ENCODE measurements at places on chromosomes 2 and 18. TPM values are rescaled to one million over a fixed set of nuclear protein-coding genes. Genes with fewer than 3 reads are reported as not detected.
A peak's percentile ranks its signal among the peaks of the same experiment; 100 is the strongest.

Gene SAG
- not detected for total RNA-seq

Gene ZNF892
- total RNA-seq = 21.1 TPM

Gene GAREM2
- 49.3 TPM for total RNA-seq

Gene SLC11A1
- total RNA-seq = not detected

Gene CRYGB
- total RNA-seq = not detected

Gene IL18R1
- not detected for total RNA-seq

Gene SCN2A
- 0.39 TPM for total RNA-seq

Gene CDK5R2
- 46.1 TPM for total RNA-seq

Gene SLC16A14
- 4.4 TPM for total RNA-seq

- no peak overlapping the region for H3K27ac ChIP-seq
- peaks cover 2% of the 10 kb centered on the region for H3K27me3 ChIP-seq
- H3K4me3 ChIP-seq = no peak overlapping the region
Measured at GRCh38 chr2:134074619-134075018, 179.3 kb upstream of the MGAT5 start.

- no peak for DNase-seq
- H3K27me3 ChIP-seq = no peaks in the 10 kb centered on the region
- no peaks in the 10 kb centered on the region for H3K36me3 ChIP-seq
Measured at GRCh38 chr2:169964740-169965139, 137.5 kb downstream of the UBR3 start.

DNA sequence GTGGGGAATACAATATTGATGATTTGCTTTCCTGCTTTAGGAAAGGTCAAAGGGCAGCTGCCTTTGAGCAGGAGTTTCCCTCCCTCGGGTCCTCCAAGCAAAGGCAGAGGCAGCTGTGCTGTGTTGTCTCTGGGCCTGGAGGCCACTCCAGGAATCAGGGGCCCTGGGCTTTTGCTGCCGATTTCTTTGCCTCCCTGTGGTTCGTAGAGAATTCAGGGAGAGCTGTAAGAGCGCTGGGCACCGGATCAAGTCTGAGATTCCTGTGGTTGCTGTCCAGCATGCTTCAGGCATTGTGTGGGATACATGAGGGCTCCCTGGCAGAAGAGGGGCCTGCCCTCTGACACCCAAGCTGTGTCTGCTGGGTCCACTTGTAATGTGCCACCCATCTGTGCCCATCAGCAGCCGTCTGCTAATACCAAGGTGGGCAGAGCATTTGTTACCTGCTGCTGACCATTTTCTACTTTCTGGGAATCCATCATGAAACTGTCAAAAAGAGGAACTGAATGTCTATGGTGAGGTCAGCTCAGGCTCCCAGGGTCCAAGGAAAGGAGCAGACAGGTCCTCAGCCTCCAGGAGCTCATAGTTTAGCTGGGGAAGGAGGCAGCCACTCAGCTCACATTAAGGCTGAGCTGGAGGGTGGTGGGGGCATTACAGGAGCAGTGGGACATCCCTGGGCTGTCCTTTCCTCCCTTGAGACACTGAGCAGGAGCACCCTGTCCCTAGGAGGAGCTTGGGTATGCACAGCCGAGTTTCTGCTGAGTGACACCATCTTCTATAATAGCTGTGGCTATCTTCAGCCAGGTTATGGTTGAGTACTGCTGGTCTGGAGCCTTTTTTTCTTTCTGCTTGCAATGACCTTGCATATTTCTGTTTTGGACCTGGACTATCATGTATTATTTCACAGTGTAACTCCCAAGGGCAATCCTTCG, 68.5 kb downstream of the CTIF start:
- peak overlapping the region; percentile 71 for H3K4me3 ChIP-seq
- H3K36me3 ChIP-seq = no peaks in the 10 kb centered on the region
- peaks cover 26% of the 10 kb centered on the region for H3K27me3 ChIP-seq
- H3K27ac ChIP-seq = peak overlapping the region; percentile 95
- DNase-seq = peak; percentile 70
- peaks cover 64% of the 10 kb centered on the region for H3K4me1 ChIP-seq

DNA sequence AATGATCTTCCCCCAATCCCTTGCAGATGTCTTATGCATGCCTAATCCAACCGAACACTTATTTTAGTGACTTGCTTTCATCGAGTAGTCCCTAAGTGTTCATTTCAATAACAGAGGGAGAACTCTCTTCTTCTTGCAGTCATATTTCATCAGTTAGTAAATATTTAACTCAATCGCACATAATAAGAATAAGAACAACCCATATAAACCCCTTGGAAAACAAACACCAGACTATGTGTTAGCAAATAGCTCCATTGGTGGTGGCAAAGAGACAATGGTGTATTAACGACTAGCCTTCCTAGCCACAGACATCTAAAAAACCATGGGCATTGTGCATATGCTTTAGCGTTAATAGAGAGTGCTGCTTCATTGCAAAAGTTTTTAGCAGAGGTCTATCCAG, 725.8 kb downstream of the BCL11A start:
- H3K4me3 ChIP-seq = no peak overlapping the region
- H3K27me3 ChIP-seq = peaks cover 1% of the 10 kb centered on the region
- H3K4me1 ChIP-seq = no peaks in the 10 kb centered on the region
- peaks cover 2% of the 10 kb centered on the region for H3K36me3 ChIP-seq

- no peak for DNase-seq
- H3K4me3 ChIP-seq = no peak overlapping the region
- no peaks in the 10 kb centered on the region for H3K27me3 ChIP-seq
- H3K36me3 ChIP-seq = peaks cover 13% of the 10 kb centered on the region
- H3K27ac ChIP-seq = no peak overlapping the region
Measured at GRCh38 chr18:59189746-59190145, 30.2 kb upstream of the GRP start.

DNA sequence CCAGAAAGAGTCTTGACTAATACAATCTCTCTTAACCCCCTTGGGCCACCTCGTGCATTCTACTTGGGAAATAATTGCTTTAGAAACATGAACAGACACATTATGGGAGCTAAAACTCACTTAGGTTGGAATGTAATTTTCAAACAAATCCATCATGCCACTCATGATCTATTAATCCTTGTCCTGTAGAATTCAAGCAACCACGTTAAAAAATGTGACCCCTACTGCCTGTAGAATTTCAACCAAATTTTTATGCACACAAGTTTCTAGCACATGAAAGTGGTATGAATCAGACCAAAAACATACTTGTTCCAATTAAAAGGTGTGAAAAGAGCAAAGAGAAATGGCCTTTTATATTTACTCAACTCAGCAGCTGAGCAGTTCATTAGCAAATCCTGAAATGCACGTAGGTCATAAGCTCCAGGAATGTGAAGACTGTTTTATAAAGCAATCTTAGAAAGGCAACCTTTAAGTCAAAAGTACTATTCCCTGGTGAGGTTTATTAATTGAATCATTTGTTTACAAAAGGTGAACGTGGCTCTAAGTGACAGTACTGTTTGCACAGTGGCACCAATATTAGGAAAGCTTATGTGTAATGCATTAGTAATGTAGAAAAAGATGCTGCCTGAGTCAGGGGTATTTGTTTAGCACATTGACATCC, 459.4 kb upstream of the UBE2E3 start:
- H3K36me3 ChIP-seq = no peaks in the 10 kb centered on the region
- no peak overlapping the region for H3K4me3 ChIP-seq
- no peak overlapping the region for H3K27ac ChIP-seq
- DNase-seq = no peak
- no peaks in the 10 kb centered on the region for H3K27me3 ChIP-seq

DNA sequence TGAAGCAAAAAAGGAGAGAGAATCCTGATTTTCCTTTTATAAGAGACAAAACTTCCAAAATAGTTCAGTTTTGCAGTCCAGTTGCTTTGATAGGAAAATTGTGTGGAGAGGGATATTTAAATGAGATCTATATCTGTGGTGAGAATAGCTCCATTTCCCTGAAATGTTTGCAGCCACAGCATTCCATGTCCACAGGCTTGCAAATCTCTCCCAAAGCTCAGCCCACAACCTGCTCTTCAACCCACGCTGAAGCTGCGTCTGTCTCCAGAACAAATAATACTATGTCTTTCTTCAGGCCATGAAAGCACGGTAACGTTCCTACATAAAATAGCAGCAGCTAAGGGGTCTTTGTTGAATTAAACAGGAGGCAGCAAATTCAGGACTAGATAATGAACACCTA, 31.8 kb downstream of the TMEM17 start:
- DNase-seq = no peak
- no peak overlapping the region for H3K27ac ChIP-seq
- peaks cover 3% of the 10 kb centered on the region for H3K27me3 ChIP-seq
- H3K4me1 ChIP-seq = no peaks in the 10 kb centered on the region
- no peak overlapping the region for H3K4me3 ChIP-seq
- H3K36me3 ChIP-seq = no peaks in the 10 kb centered on the region

DNA sequence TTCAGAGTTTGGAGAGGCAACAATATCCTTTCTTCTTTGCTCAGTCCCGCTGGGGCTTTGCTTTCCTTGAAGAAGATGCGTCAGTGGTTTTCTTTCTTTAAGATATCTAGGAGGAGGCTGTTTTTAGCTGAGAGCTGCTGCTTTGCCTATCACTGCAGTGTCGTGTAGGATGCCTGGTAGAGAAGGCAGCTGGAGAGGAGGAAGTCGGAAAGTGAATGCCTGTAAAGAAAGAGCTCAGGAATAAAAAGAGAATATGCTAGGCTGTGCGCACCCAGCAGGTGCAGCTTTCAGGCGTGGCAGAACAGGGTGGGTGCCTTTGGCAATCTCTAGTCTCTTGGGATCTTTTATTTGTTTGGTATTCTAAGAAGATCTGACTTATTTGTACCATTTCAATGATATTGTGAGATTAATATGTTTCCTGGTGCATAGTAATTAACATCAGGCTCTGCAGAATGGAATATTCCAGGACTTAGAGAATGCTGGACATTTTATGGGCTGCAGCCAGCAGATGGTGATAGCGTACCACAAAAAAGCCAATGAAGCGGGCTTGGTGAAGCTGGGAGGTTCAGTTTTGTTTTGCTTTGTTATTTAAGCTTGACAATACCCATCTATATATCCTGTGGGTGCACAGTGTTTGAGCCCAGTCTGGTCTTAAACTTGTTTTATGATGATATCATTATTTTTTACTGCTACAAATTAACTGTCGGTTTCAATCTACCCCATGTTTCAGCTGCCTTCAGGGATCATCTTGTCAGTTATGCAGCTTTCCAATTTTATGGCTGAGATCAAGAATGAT, 34.9 kb downstream of the CAVIN2 start:
- H3K36me3 ChIP-seq = no peaks in the 10 kb centered on the region
- H3K27me3 ChIP-seq = peaks cover 1% of the 10 kb centered on the region
- no peak overlapping the region for H3K27ac ChIP-seq
- DNase-seq = peak; percentile 74
- H3K4me3 ChIP-seq = no peak overlapping the region

GRCh38 chr2:241286348-241287090, 29.0 kb downstream of the HDLBP start:
- no peak overlapping the region for H3K4me3 ChIP-seq
- no peaks in the 10 kb centered on the region for H3K27me3 ChIP-seq
- no peak for DNase-seq
- no peak overlapping the region for H3K27ac ChIP-seq
